ENCODE measurements at places on chromosomes 16 and 17.

- DNase-seq = peak; percentile 46
Measured at GRCh38 chr17:1830288-1830687, 483 bp downstream of the RPA1 start.

- no peak for DNase-seq
Measured at GRCh38 chr17:77341069-77341541, 200.3 kb downstream of the SEC14L1 start.

DNA sequence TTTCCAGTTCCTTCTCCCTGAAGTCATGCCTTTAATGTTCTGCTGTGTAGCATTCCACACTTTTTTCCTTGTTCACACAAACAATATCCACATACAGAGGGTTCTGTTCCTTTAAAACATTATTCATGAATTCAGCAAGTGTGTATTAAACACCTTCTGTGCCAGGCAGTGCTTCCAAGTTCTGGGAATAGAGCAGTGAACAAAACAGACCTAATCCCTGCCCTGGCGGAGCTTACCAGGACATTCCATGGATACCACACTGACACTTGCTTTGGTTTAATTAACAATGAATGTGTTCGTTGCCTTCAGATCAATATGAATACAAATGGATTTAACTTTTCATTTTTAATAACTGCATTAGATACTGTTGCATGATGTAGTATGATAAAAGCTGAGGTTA, 57.9 kb upstream of the CLEC19A start:
- DNase-seq = no peak

- no peak for DNase-seq
Measured at GRCh38 chr16:14199624-14200023, 128.5 kb downstream of the MRTFB start.

Measured in DMS53 (cell line).